ENCODE measurements at places on chromosomes 5 and 9.

DNA sequence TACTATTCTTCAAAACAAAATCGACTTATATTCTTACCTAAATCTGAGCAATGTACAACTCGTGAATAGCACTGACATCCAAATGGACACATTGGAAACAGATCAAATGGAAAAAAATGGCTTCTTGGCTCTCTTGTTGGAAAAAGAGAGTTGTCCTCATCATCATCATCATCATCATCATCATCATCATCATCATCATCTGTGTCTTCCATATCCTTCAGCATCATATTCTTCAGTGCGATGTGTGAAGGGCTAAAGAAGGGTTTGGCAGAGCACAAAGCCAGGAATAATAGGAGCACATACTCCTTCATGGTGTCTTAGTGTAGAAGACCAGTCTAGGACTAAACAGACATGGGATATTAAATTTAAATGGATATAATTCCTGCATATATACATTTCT is 7.7 kb downstream of the ASPN start:
- DNase-seq = no peak

- DNase-seq = no peak
These were observed 42.4 kb upstream of the TGFBR1 start for GRCh38 chr9:99062549-99062948.

- no peak for DNase-seq
These were observed 3.3 kb downstream of the SLC28A3 start for GRCh38 chr9:84337252-84337651.

GRCh38 chr5:40029711-40030495 is 605.1 kb upstream of the DAB2 start:
- no peak for DNase-seq

GRCh38 chr9:112971415-112971814 is 40.6 kb downstream of the ZNF883 start:
- no peak for DNase-seq

GRCh38 chr5:135100431-135100830 is 66.4 kb upstream of the PITX1 start:
- no peak for DNase-seq

DNA sequence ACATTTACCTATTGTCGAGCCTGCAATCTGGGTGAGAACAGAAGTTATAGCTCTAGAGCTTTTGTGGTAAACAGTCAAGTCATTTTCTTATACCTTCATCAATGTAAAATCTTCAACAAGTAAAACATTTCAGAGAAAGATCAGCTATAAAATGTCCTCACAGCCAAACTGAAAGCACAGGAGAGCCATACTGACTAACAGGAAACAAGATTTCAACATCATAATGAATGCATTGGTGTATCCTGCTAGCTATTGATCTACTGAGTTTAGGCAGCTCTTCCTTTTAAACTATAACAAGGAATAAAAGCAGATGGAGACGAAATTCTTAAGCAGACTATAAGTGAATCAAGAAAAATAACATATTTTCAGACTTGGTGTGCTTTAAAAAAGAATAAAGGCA is 1522.9 kb upstream of the WWC1 start:
- no peak for DNase-seq

DNA sequence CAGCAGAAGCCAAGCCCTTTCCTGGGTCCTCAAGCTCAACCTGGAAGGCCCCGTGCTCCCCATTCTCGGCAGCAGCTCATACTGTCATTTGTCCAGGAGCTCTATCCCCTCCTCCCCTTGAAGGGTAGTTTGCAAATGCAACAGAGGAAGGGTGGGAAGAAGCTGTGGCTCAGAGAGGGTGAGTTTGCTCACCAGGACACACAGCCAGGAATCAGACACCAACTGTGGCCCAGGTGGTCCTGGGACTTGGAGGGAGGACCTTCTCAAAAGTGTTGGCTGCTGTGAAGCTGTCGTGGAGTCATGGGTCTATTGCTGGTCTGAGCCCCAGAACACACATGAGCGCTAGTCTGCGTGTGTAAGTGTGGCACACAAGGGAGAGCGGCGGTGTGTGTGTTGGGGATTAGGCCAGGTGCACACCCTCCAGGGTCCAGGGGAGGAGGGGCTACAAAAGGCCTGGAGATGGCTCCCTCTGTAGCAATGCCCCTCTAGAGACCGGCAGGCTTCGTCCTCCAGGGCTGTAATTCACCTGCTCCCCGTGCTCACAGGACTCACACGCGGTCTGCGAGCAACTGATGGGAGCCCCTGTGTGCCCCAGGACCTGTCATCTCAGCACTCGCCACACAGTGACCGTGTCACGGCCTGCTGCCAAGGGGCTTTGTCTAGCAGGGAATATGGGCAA is 8.2 kb upstream of the RPS14 start:
- no peak for DNase-seq

DNA sequence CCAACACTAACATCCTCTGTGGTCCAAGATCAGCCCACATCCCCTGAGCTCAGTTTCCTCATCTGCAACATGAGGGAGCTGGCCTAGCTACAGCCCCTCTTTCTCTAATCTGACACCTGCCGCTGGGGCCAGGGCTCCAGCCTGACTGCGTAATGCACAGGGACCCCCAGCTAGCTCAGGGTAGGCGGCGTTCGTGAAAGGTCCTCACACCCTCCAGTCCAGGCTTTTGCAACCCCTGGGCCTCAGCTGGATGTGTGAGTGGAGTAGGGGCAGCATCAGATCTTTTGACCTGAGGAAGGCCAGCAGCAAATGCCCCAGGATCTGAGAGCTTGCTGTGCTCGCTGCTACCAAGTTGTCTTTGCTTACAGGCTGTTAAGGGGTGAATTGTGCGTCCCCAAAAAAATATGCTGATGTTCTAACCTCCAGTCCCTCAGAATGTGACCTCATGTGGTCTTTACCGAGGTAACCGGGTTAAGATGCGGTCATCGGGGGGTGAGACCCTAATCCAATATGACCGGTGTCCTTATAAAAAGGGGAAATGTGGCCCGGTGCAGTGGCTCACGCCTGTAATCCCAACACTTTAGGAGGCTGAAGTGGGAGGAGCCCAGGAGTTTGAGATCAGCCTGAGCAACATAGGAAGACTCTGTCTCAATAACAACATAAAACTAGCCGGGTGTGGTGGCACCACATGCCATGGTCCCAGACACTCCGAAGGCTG is 47.8 kb downstream of the PLPP7 start:
- DNase-seq = no peak

- no peak for DNase-seq
These were observed 1.5 kb downstream of the SMIM32 start for GRCh38 chr5:136191304-136192014.

GRCh38 chr5:73376618-73377170 is 71.9 kb downstream of the FOXD1 start:
- no peak for DNase-seq

DNA sequence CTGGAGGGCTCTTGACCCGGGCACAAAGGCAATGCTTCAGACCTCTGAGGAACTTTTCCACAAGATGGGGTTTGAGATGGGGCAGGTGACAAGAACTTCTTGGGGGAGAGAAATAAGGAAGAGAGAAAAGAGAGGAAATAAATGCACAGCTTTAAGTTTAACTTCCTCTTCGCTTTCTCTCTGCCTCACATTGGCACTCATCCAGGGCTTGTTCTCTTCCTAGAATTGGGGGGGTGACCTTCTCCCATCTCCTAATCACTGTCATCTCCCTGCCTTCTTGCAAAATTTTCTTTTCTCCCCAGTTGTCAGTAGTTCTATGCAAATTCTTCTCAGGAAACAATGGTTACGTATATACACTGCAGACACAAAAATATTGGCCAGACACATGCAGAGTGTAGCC is 19.1 kb upstream of the ADCY2 start:
- no peak for DNase-seq

DNA sequence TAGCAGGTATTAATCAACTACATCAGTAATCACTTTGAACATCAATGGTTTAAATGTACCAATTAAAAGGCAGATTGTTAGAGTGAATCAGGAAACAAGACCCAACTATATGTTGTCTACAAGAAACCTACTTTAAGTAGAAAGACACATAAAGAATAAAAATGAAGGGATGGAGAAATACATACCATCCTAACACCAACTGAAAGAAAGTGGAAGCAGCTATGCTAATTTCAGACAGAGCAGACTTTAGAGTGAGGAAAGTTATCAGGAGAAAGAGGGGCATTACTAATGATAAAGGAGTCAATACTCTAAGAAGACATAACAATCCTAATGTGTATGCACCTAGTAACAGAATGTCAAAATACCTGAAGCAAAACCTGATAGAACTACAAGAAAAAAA is 125.8 kb downstream of the NR6A1 start:
- no peak for DNase-seq

DNA sequence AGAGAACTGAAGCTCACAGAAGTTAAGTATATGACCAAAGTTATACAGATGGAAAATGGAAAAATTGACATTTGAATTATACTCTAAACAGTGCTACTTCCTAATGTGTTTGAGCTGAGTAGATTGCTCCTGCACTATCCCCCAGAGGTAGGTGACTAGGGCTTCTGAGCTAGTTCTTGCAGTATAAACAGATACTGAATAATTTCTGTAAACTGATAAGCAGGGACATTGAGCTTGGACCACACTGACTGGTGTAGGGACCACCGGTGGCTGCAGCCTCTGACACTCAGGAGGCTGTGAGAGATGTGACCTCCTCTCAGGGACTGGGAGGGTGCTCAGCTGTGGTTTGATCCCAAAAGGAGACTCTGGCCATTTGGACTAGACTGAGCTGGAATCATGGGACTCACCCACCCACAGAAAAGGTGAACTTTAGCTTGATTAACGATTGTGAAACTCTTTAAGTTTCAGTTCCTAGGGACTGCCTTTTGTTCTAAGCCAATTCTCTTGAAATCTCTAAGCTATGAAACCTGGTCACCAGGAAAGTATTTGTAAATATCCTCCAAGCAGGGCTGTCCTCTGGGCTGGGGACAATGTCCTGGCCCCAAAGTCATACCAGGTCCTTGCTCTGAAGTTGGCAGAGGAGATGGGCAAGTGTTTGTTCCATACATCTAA is 291.5 kb downstream of the SEC61B start:
- DNase-seq = no peak

GRCh38 chr9:131982102-131982501 is 97.6 kb downstream of the MED27 start:
- no peak for DNase-seq

GRCh38 chr9:137031904-137032640 is at the start of gene FUT7:
TSS of gene FUT7 (minus strand) at chr9:137032088. CDS start at chr9:137031991, 97 bp downstream.
- no peak for DNase-seq

GRCh38 chr5:135565725-135566421 is 12.9 kb downstream of the CXCL14 start:
- DNase-seq = no peak

- DNase-seq = no peak
These were observed 85.9 kb downstream of the NR6A1 start for GRCh38 chr9:124685217-124685616.

DNA sequence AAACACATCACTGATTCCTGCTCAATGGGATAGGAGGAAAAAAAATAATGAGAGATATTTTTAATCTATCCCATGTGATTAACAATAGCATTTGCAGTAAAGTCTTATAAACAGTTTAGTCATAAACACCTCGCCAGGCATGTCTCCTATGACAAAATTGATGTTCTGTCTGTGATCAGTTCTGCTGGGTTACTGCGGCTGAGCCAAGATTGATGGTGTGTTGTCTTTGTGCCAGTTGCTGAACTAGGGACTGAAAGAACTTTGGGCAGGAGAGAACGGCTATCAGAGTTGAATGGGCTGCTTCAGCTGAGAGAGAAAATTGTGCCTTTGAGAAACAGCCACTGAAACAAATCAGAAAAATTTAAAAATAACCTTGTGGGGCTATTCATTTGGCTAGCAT is 37.3 kb upstream of the MAMDC2 start:
- DNase-seq = no peak

- no peak for DNase-seq
These were observed 175.6 kb upstream of the COX7C start for GRCh38 chr5:86442036-86442745.

- no peak for DNase-seq
These were observed 497.6 kb upstream of the ADAMTS16 start for GRCh38 chr5:4642525-4642924.
